Activated CD8-positive, alpha-beta memory T cell treated with anti-CD3 and anti-CD28 coated beads for 4 hours (primary cell): ENCODE measurements at places on chromosomes 7 and 10.

- no peak for DNase-seq
Observed at GRCh38 chr7:152743600-152743999, 16.0 kb upstream of the ACTR3B start.

GRCh38 chr10:44832595-44833390, 78.3 kb upstream of the TMEM72 start:
- no peak for DNase-seq

DNA sequence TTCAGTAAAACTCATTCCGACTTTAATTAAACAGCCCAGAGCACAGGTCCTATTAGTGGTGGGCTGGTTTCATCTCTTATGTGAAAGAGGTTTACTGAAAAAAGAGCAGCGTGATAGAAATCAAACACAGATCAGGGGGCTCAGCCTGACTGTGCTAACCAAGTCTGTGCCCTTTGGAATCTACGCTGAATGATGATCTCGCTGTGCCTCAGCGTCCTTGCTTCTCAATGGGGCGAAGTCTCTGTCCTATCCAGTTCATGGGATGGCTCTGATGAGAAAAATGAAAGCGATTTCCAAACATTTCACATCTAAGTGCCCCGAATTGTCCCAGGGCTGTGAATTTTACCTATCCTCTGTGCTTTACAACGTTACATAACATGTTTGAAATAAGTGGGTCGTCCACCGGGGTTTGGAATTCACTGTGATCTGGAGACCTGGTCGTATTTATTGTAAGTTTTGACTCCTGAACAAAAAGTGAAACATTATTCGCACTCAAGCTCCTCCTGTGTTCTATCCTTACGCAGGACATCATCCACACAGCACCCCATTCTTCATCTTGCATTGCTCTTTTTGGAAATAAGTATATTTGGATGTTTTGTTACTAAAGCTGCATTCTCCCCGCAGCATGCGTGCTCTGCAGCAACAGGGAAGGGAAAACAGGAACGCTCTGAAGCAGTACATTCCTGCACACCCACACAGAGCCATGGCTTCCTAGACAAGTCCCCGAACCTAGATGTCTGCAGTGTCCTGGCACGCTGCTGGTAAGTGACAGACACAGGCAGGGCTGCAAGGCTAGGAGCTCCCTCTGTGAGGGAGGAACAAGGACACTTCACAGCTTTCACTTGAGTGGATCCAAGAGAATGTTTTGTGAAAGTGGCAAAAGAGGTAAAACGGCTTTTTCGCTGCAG, 83.5 kb downstream of the SLC37A3 start:
- DNase-seq, result no peak

GRCh38 chr7:95553939-95554338, 42.4 kb downstream of the PDK4 start:
- DNase-seq, result no peak

DNA sequence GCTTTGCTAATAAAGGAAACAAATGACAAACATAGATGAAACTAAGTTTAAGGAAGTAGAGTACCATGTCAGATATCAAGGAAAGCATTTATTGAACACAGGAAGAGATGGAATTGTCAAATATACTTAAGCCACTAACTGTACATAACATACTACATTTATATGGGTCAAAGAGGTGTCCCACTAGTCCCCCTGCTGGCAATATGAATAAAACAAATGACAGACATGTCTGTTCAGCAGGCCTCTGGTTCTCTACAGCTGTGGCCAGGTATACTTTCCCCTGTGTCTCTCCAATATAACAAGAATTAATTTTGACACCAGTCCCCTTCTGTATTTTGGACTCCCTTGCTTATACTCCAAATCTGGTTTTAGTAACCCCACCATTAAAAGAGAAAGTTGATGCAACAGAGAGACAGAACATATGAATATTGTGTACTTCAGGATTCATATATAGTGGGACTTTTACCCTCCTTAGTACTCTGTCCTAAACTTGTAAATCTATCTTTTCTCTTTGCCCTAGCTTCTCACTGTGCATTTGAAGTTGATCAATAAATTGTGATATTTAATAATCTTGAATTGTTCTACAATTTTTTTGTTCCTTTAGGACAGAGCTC, 42.9 kb downstream of the CD36 start:
- no peak for DNase-seq

- no peak for DNase-seq
Observed at GRCh38 chr7:42982604-42983115, 50.5 kb downstream of the MRPL32 start.

DNA sequence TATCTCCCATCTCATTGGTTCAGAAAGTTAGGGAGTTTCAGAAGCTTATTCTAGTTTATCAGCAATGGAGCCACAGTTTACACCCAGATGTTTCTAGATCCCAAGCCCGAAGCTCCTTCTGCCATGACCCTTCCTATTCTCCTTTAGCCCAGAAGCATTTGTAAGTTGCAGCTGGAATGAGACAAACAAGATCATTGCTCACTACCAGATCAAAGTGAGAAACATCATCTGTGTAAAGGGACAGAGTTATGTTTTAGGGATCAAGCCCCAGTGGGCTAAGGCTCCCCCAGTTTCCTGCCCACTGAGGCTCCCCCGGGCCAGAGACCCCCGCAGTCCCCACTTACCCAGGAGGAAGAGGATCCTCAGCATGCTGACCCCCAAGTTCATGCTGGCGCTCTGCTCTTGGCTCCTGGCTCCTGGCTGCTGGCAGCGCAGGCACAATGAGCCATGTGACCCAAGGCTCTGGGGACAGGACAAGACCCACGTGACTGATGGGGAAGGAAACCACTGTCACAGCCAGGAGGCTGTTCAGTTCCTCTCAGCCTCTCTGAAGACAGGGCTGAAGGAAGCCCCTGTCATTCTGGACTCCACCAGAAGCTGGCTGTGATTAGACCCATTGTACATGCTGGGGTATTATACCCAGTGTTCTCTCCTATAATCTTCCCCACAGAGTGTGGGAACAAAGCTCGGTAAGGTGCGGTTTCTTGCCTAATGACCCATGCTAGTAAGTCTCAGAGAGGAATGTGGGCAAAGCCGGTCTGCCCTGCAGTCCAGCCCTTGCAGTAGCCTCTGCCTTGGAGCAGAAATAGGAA, at the start of gene TMEM273:
Gene TMEM273 (minus strand): TSS at position 442 of the 812 bp plus-strand sequence. CDS start 55 bp downstream, at position 387.
- no peak for DNase-seq

DNA sequence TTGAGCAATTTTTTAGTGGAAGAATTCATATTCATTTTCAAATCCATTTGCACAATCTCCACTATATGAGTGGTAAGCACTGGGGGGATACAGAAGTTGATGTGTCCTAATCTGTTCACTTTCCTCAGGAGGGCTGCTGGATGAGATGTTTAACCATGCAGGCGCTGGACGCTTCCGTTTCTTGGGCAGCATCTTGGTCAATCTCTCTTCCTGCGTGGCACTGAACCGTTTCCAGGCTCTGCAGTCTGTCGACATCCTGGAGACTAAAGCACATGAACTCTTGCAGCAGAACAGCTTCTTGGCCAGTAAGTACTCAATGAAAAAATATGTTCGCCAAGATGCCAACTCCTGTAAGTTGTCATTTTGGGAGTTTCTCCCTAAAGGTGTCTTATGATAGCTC, 179.3 kb downstream of the ABCA13 start:
- DNase-seq, result no peak

DNA sequence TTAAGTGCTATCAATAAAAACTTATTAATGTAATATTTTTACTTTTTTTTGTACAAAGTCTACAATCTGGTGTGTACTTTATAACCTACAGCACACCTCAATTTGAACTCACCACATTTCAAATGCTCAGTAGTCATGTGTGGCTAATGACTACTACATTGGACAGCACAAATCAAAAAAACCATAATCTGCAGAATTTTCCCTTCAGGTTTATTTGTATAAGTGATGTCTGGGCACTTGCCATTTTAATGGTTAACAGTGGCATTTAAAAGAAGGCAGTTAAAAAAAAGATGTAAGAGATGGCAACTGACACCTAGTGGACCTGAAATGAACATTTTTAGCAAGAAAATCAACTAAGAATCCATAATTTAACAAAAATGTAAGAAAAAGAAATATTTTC, 124.6 kb upstream of the NRBF2 start:
- no peak for DNase-seq

- DNase-seq, result no peak
Observed at GRCh38 chr7:22083704-22084240, 138.1 kb upstream of the CDCA7L start.

- DNase-seq, result no peak
Observed at GRCh38 chr7:12709726-12710502, 22.5 kb downstream of the ARL4A start.

DNA sequence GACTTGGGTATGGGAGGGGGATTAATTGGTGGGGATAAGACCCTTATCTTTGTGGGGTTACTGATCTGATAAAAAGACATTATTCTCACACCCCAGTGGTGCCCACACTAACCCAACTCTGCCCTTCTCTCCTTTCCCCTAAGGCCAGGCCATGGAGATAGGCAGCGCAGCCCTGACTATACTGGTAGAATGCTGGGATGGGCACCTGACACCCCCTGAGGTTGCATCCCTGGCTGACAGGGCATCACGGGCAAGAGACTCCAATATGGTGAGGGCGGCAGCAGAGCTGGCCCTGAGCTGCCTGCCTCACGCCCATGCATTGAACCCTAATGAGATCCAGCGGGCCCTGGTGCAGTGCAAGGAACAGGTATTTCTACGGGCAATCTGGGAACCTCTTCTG, 12.7 kb downstream of the ZSWIM8 start:
- no peak for DNase-seq

GRCh38 chr10:71419750-71420149, 23.0 kb downstream of the CDH23 start:
- no peak for DNase-seq

DNA sequence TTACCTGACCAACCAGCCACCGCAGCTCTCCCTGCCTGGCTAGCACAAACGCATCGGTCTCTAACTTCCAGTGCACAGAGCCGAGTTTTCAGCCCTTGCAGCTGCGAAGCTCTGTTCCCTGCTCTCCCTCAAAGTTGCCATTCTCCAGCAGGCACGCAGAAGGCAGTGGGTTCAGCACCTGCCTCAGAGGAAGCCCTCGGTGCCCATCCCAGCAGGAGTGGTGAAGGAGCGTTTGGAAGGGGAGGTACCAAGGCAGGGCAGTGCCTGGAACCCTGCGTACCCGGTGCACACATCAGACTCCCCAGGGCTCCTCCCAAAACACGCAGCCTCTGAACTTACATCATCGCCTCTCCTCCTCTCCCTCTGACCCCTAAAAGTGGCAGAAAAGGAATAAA, 1.7 kb upstream of the STK32C start:
- no peak for DNase-seq

DNA sequence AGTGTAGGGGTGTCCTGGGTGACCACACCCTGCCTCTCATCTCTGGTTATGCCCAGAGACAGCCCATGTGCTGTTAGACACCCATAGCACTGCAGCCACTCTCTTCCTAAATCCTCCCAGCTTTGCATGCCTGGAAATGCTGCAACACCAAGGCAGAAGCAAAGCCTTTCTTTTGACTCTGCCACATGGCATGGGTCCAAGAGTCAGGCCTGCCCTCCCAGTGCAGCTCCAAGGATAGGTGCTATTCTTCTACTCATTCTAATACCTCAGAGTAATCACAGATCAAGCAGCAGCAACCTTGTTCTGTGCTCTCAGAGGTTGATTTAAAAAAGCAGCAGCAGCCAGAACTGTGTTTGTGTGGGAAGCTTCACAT, 23.4 kb downstream of the FRMPD2 start:
- DNase-seq, result no peak

GRCh38 chr7:11573128-11573750, 258.8 kb downstream of the THSD7A start:
- DNase-seq, result no peak

GRCh38 chr10:48503293-48503911, 101.5 kb downstream of the ARHGAP22 start:
- no peak for DNase-seq

- DNase-seq, result no peak
Observed at GRCh38 chr10:62788861-62789467, 15.6 kb upstream of the ADO start.

- DNase-seq, result no peak
Observed at GRCh38 chr10:45403151-45403550, 29.1 kb downstream of the ALOX5 start.

- DNase-seq, result no peak
Observed at GRCh38 chr10:71667387-71667752, 52.2 kb downstream of the C10orf105 start.

DNA sequence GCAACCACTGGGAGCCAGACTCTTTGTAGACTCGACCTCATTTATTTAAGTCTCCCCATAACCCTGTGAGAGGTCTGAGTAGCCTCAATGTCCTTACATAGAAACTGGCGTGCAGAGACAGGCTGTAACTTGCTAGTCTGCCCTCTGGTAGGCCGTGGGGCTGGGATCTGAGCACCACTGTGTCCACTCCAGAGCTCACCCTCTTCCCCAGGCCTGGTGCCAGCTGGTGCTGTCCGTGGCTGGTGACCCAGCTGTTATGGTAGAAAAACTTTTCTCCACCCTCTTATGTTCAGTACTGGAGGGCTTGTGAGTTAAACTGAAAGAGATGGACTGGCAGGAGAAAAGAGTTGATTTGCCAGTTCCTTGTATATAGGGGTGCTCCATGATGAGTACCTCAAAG, 41.9 kb downstream of the ADAMTS14 start:
- DNase-seq, result no peak

DNA sequence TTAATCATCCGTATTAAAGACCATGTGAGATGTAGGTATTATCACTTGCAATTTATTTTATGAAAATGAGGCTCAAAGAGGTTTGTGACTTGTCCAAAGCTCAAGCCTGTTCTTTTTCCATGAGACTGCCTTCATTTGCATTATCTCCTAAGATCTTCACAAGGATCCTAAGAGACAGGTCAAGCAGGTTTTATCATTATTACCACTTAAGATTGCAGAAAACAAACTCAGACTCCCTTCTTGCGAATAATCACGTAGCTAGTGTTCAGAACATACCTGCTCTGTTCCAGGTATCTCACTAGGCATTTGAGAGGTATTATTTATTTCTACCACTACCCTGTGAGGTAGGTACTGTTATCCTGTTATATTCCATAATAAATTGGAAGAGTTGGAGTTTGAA, 64.8 kb downstream of the ZNRF2 start:
- DNase-seq, result no peak

DNA sequence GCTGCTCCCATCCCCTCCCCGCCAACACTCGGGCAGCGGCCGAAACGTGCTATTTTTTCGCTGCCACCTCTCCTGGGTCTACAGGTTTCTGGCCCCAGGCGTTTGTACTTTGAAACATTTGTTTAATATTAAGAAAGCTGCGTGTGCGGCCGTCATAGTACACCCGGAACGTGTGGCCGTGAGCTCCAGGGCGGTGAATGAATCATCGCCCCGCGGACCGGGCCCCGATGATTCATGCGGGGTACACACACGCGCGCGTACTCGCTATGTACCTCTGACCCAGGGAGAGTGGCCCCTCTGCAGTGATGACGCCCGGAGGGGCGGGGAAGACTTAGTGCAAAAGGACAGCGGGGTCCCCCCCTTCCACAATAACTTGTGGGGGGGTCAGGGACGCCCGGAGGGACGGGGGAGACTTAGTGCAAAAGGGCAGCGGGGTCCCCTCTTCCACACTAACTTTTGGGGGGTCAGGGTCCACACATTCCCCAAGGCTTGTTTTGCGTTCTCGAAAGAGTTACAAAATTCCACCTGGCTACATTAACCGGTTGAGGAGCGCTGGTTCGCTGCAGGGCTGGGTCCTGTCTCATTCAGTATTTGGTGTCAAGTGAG, 56.5 kb upstream of the PCGF5 start:
- DNase-seq, result peak; percentile 63
